NCI-H1092 (cell line): ENCODE measurements at places on chromosomes 1 and 21.

- no peak for DNase-seq
Observed at GRCh38 chr1:100670083-100670482, 49.5 kb upstream of the VCAM1 start.

DNA sequence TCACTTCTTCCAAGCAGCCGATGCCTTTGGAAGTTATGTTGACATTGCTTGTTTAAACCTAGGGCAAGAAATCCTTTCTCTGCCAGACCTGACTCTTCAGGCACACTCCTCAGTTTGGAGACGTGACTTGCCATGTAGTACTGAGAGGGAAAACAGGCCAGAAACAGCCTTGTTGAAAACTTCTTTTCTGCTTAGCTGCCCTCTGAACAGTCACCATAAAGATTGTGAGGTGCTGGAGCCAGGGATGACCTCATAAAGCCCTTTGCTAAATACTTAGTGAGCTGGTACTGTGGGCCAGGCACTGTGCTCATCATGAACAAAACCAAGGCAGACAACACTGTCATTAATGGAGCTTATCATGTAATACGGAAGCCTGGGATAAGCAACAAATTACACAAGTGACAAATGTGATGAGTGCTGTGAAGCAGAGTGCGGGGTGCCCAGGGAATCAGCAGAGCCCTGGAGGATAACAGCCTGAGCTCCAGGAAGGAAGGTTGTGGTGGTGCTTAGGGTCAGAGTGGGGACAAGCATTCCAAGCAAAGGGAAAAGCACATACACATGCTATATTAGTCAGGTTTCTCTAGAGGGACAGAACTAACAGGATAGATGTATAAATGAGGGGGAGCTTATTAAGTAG is 42.4 kb downstream of the MTARC1 start:
- no peak for DNase-seq

DNA sequence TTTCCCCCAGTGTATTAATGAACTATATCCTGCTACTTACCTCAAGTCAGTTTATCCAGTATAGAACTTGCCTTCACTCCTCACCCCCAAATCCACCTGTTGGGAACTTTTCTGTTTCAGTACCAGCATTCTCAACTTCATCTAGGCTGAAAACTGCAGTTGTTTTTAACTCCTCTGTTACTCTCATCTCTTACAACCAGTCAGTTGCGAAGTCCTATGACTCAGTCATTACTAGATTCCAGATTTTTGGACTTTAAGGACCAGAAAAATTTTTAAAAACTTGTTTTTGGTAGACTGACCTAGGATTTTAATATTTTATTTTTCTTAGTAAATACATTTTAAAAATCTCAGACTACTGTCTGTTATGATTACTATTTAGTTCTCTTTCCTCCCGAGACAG is 8.1 kb downstream of the GNAI3 start:
- no peak for DNase-seq

DNA sequence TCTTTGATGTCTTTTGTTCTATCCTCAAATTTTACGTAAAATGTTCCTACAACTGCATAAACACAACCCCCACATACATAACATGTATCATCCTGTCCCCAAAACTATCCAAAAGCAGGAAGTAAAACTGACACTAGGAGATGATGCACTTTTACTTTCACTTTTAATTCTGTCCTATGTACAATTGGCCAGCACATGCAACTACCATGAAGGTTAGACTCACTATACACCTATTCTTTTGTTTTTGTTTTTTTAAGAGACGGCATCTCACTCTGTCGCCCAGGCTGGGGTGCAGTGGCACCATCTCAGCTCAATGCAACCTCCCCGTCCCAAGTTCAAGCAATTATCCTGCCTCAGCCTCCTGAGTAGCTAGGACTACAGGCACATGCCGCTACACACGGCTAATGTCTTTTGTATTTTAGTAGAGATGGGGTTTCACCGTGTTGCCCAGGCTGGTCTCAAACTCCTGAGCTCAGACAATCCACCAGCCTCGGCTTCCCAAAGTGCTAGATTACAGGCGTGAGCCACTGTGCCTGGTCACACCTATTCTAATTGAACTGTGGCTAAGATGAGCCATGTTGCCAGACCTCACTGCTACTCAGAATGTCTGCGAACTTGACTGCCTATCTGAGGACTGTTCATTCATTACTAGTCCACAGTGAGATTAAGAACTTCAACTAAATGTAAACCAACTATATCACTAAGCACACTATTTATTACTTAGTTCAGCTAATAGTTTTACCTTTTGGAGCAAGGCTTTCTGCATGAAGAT is 48.0 kb downstream of the TOR3A start:
- DNase-seq: no peak

DNA sequence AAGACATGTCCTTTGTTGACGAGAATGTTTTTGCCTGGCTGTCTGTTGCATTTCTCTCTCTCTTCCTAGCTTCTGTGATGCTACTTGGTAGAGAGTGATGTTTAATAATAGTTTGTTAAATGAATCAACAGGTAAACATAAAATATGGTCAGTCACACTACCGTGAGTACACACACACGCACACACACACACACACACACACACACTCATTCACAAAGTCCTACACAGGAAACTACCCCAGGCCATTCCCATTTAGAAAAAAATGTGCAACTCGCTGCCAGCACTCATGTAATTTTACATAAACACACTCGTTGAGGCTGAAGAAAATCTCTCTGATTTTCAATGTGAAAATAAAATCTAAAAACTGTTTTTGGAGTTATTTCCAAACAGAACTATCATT is 38.7 kb downstream of the RUNX1 start:
- no peak for DNase-seq

DNA sequence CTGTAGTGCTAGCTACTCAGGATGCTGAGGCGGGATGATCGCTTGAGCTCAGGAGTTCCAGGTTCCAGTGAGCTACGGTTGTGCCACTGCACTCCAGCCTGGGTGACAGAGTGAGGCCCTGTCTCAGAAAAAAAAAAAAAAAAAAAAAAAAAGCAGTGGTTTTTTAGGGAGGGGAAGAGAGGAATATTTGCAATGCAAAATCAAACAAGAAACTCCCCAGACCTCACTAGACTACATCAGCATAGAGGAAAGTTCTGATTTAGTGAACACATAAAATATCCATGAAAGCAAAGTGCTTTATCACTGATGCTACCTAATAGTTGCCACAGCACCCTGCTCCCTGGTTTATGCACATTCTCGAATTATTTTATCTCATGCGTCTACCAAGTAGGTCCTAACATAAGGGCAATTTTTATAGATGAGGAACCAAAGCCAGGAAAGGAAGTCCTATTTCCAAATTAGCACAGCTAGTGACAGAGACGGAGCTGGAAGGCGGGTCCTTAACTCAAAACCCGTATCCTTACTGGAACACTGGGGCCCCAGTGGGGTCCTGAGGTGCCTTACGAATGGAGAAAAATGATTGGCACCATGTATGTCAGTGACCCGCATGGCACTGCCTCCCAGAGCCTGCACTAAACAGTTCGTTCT is 50.7 kb upstream of the GPR157 start:
- no peak for DNase-seq

- peak; percentile 51 for DNase-seq
Observed at GRCh38 chr1:211133393-211133835, 534 bp downstream of the KCNH1 start.

- DNase-seq: no peak
Observed at GRCh38 chr1:2530513-2531361, 674 bp upstream of the HES5 start.

- DNase-seq: no peak
Observed at GRCh38 chr1:173364827-173365226, 112.3 kb upstream of the PRDX6 start.

- no peak for DNase-seq
Observed at GRCh38 chr1:56461158-56462127, 117.9 kb downstream of the PLPP3 start.

DNA sequence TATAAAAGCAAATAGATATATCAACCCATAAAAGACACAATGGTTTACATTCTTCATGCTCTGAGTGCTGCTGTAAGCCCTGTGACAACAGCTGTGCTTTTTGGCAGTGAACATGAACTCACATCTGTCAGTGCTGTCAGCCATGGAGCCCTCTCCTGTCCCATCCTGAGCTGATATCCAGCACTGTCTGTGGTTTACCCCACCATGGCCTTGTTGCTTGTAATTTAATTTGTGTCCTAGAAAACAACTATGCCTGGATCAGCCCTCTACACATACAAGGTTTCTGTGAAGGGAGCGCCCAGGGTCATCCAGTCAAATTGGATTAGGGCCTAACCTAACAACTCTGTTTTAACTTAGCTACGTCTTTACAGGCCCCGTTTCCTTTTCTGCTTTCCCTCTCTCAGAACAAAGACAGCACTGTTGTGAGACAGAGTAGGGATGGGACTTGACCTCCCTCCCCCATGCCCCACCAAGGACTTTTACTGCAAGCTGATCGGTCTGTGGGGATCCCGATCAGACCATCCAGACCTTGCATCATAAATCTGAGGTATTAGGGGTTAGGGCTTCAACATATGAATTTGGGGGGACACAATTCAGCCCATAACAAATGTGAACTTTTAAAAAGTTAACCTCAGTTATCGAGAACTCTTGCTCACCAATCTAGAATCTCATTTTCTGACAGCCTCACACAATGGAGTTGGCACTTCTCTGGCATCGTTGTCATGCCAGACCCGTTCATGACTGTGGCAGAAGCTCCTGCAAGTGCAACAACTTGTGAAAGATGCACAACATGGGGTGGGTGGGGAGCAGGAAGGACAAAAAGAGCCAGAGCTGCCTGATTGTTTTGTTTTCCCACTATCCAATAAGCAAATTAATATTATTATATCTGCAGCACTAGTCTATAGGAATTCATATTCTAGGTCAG is 16.4 kb upstream of the SLC44A3 start:
- no peak for DNase-seq

GRCh38 chr1:184716158-184716557 is 38.5 kb downstream of the EDEM3 start:
- no peak for DNase-seq

DNA sequence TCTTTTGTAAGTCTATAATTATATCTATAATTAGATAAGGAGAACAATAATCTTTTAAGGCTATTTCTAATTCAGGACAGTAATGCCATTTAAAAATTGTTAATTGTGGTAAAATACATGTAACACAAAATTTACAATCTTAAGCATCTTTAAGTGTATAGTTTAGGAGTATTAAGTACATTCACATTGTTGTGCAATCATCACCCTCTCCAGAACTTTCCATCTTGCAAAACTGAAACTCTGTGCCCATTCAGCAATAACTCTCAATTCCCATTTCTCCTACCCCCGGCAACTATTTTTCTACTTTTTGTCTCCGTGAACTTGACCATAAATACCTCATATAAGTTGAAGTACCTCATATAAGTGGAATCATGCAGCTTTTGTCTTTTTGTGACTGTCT is 93.9 kb upstream of the KCNA3 start:
- no peak for DNase-seq

DNA sequence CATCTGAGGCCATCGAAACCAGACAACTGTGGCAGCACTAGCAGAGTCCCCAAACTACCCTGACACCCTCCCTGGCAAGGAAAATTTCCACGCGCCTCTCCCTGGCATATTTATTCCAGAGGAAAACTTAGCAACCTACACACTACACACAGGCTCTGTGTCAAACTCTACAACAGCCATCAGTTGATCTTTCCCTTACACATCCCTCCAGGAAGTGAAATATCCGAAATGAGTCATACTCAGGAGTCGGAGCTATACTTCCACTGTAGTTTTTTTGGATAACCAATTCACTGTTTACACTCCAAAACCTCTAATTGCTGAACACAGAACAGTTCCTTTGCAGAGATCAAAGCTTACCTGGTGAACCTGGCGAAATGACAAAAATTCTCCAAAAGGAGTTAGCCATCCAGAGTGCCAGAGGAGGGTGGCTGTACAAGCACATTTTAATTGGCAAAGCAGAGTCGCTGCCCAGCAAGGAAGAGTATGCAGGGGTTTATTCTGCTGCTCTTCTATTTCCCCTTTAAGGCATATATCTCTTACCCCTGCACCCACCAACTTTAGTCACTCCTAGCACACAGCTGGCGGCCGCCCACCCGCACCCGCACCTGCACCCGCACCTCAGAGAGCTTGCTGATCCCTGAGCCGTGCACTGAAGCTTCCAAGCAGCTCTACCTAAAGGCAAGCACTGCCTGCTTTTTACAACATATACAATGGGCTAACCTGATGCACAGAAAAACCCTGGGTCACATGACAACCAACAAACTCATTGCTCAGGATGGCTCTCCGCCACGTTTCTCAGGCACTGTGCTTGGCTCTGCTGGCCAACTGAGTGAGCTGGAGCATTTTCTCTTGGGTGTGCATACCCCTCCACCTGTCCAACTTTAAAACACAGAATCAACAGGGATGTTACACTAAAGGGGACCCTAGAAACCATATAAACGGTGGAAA is 54.9 kb downstream of the CAPZB start:
- DNase-seq: no peak
